ENCODE measurements at places on chromosomes 3 and 15.

DNA sequence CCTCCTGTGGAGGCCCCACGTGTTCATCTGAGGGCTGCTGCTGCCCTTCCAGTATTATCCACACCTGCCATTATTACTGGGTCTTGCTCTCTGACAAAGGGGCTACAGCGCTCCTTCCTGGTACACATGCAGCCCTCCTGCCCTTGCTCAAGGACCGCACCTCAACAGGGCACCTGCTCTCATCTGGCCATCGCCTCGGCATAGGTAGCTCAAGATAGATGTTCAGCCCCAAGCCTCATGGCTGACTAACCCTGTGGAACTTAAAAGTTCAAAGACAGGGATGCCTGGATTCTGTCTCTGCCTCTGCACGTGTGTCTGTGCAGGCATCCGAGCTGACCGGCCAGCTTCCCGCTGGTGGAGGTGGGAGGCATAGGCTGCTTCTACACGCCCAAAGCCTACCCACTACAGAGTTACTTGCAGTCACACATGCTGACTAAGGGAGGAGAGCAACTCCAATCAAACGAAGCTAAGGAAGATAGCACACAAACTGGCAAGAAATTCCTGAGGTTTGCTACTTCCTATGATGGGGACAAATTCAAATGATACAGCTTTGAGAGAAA is 152.5 kb upstream of the ATP10A start:
- no peak for DNase-seq

DNA sequence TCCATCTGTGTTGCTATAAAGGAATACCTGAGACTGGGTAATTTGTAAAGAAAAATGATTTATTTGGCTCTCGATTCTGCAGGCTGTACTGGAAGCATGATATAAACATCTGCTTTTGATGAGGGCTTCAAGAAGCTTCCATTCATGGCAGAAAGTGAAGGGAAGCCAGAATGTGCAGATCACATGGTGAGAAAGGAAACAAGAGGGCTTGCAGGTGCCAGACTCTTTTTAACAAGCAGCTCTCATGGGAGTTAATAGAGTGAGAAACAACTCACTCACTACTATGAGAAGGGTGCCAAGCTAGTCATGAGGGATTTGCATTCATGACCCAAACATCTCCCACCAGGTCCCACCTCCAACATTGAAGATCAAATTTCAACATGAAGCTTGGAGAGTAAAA is 247.2 kb downstream of the ZIC4 start:
- no peak for DNase-seq

DNA sequence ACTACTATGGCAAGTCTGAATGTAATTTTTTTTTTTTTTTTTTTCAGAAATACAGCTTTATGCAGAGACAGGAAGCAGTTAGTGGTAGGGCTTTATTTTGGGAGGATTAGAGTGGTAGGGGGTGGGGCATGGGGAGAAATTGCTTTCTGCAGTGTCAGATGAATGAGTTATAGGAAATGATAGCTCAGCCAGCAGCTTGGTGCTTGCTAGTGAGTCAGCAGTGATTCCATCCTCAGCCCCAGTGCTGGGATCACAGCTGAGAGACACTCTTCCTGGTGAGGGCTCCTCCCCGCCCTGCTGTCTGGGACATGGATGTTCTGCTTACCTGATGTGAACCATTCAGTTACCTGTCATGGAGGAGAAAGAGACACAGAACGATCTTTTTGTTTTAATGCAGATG is 39.6 kb downstream of the SEMA6D start:
- no peak for DNase-seq

GRCh38 chr15:55673287-55673686 is 69.7 kb downstream of the PRTG start:
- no peak for DNase-seq

GRCh38 chr15:70060214-70060992 is 37.3 kb downstream of the TLE3 start:
- DNase-seq, result no peak
